ENCODE measurements at places on chromosomes 1 and 21. TPM values are rescaled to one million over a fixed set of nuclear protein-coding genes. Genes with fewer than 3 reads are reported as not detected.
A peak's percentile ranks its signal among the peaks of the same experiment; 100 is the strongest.

AJAP1 gene
- total RNA-seq = 0.09 TPM

GPR52 gene
- total RNA-seq = 2.9 TPM

LPAR3 gene
- 2.5 TPM for total RNA-seq

ERG gene
- 4.0 TPM for total RNA-seq

C1QA gene
- 30.1 TPM for total RNA-seq

NFYC gene
- 76.4 TPM for total RNA-seq

CHI3L2 gene
- 3.3 TPM for total RNA-seq

ZBTB40 gene
- total RNA-seq = 14.8 TPM

ATP6V1G3 gene
- total RNA-seq = not detected

WRAP73 gene
- 19.2 TPM for total RNA-seq

DNA sequence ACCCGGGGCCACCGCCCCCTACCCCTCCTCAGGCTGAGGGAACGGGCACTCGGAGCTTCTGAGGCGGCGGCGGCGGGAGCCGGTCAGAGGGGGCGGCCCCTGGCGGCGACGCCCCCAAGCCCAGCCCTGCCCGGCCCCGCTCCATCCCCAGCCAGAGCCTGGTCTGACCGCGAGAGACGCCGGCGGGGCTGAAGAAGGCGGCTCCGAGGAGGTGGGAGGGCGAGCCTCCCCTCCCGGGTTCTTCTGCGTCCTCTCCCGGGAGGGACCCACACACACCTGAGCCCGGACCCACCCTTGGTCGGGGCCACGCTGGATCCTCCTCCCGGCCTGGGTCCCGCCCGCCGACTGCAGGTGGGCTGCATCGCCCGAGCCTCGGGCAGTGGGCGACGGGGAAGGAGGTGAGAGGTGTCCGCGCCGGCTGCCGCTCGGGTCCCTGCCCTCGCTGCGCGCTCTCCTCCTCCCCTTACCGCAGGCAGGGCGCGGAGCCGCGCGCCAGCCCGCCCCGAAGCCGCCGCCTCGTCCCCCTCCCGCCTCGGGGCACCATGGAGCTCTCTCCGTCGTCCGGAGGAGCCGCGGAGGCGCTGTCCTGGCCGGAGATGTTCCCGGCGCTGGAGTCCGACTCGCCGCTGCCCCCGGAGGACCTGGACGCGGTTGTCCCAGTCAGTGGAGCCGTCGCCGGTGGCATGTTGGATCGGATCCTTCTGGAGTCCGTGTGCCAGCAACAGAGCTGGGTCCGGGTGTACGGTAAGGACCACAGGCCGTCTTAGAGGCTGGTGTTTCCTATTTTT lies at the start of gene RASAL2:
TSS of gene RASAL2 (plus strand) at position 154 of the 788 bp plus-strand sequence. CDS start at position 543, 389 bp downstream.
- DNase-seq = peak; percentile 66

- DNase-seq = no peak
Measured at GRCh38 chr1:48560577-48560976, 88.6 kb upstream of the SPATA6 start.

DNA sequence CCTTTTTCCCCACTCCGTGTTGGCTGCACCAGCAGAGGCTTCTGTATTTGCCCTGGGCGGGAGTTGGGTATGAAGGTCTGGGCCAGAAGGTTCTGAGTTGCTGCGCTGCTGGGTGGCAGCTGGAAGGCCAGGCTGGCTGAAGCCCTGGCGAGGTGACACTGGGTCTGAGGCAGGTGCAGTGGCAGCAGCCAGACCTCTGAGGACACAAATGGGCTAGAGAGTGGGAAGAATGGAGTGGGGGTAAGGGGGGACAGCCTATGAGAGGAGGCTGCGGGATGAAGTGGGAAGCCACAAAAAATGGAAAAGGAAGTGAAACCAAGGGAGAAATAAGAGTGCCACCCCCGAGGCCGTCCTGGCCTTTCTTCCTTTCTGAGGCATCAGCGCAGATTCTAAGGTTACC lies 53.2 kb downstream of the STX6 start:
- no peak for DNase-seq

- DNase-seq = no peak
Measured at GRCh38 chr21:24514081-24514733, 1093.1 kb downstream of the MRPL39 start.

DNA sequence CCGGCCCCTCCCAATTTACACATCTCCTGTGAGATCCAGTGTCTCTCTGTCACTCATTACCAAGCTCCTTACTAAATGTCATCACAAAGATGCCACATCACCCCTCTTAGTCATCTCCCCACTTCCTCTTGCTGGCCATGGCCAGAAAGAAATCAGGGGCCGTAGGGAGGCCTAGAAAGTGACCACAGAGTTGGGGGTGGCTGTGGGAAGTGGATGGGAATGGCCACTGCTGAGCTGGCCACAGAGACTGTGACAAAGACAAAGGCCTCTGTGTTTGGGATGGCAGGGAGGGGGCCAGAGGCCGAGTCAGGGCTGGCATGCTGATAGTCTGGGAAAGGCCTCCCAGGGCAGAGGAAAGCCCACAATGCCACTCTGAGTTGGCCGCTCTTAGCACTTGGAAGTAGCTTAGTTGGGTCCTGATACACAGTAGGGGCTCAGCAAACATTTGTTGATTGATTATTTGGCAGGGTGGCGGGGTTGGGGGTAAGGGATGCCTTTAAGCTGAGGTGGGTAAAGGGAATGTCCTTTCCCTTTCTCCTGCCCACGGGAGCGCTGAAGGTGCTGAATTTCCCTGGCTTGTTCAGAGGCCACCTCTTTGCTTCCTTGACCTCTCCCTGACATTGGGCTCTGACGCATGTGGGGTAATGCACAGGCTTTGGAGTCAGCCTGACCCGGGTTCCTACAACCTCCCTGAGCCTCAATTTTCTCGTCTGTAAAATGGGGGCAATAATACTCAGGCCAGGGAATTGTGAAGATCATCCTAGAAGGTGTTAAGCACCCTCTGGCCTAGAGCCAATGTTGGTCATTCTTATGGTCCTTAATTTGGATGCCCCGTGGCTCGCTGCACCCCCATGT lies 13.2 kb downstream of the NAV1 start:
- no peak for DNase-seq

GRCh38 chr1:14674030-14674429 lies 75.5 kb downstream of the KAZN start:
- DNase-seq = no peak

GRCh38 chr1:210908257-210908656 lies 225.7 kb downstream of the KCNH1 start:
- no peak for DNase-seq

GRCh38 chr21:40564318-40564717 lies 282.6 kb downstream of the DSCAM start:
- no peak for DNase-seq

DNA sequence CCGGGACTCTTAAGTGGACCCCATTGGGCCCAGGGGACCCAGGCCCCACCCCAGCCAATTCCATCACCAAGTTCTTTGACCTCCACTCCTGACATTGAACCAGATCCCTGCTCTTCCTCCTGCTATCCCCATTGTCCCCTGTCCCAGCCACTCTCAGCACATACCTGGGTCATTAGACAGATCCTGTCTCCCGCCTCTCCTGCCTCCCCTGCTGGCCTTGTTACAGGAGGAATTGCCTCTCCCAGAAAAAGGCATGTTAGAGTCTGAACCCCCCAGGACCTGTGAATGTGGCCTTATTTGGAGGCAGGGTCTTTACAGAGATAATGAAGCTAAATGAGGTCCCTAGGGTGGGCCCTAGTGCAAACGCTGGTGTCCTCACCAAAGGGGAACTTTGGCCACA lies 301.9 kb downstream of the NPHP4 start:
- DNase-seq = no peak

- DNase-seq = no peak
Measured at GRCh38 chr1:111446546-111446945, 2.5 kb downstream of the WDR77 start.

DNA sequence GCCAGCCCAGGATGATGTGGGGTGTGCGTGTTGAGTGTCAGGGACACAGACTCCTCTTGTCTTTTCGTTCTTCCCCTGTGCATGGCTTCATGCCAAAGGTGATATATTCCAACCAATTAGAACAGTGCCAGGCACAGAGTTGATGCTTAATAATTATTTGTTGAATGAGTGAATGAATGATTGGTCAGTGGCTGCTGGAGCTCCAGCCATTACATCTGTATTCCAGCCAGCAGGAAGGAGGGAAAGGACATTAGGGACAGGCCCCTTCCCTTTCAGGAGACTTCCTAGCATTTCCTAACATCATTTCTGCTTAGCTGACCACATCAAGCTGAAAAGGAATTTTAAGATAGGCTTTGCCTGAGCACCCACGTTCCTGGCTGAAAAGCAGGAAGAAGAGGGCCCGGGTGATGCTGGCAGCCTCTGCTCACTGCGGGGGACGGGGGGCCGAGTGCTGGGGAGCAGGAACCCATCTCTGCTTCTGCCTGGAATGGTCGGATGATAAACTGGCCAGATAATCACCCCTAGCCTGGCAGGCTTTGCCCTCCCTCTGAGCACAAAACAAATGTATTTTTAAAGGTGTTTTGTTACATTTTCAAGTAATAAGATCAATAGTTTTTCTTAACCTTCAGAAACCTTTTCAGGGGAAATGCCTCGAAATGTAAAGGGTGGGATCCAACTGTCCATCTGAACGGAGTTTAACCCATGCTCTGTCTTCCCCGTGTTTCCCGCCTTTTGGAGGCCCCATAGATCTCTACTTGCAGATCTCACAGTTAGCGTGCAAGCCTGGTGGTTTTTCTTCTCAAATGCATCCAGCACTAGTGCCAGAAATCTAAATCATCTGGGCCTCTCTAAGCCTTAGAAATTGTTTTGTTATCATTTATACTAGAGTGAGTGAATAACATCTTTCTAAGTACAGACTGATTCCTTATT lies 39.0 kb downstream of the SLC37A1 start:
- no peak for DNase-seq

DNA sequence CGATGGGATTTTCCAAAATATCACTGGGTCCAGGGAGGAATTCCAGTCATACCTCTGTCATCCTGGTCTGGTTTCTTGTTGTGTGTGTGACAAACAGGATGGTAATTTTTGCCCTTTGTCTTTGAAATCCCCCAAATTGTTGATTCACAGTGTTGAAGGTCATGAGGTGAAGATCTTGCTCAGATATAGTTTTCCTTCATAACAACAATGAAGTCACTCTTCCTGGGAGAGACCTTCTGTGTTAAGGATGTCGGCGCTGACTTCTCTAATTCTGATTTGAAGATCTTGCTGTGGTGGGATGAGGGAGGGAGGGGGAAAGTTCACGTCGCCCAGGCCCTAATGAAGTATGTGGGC lies 32.2 kb upstream of the MPZL1 start:
- DNase-seq = no peak

GRCh38 chr1:44236490-44237272 lies 23.4 kb downstream of the DMAP1 start:
- DNase-seq = peak; percentile 57

DNA sequence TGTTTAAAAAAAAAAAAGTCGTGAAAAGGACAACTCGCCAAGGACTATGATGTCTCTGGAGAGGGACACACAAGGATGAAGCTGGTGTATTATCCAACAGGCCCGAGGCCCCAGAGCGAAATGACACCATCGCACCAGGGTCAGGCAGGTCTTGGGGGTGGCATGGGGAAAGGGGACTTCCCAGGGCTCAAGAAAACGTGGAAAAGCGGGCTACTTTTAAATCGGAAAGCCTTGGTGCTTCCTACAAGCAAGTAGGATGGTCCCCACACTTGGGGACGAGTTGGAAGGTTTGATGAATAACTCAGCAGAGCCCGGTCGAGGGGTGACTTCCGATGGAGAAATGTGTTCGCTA lies 505 bp upstream of the GNPAT start:
- no peak for DNase-seq

GRCh38 chr1:22673486-22674409 lies 20.7 kb downstream of the C1QB start:
- DNase-seq = no peak

GRCh38 chr1:29931477-29932175 lies 695.3 kb downstream of the PTPRU start:
- DNase-seq = no peak

DNA sequence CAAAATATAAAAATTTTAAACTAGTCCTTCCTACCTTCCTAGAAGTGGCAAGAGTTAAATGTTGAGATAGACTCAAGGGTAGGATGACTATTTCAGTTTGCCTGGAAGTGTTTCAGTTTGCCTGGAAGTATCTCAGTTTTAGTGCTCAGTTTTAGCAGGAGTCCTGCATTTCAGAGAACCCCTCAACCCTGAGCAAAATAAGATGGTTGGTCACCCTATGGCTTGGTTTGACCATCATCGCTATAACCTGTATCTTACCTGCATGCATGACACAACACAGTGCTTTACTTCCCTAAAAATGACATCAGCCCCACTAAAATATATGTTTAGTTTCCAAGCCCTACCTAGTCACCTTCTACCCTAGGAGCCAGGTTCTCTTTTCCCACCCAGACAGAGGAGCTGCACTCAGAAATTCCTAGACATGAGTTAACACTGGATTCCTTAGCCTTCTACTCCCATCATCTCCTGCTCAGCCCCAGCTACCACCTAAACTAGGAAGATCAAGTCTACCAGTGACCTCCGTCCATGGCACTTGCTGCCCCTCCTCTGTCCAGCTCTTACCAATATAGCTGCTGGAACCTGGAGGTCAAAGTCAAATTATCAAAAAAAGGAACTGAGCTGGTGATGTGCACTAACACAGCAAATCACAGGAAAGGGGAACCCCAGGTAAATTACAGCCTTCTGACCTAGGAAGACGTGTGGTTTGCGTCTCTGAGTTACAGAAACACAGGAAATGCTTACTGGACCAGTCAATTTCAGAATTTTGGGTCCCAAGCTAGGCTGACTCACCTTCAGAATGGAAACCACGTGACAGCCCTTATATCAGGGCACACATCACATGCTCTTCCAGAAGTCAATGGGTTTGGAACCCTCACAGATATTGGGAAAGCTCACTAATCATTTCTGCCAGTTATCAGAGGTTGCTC lies 2.2 kb upstream of the G0S2 start:
- no peak for DNase-seq

DNA sequence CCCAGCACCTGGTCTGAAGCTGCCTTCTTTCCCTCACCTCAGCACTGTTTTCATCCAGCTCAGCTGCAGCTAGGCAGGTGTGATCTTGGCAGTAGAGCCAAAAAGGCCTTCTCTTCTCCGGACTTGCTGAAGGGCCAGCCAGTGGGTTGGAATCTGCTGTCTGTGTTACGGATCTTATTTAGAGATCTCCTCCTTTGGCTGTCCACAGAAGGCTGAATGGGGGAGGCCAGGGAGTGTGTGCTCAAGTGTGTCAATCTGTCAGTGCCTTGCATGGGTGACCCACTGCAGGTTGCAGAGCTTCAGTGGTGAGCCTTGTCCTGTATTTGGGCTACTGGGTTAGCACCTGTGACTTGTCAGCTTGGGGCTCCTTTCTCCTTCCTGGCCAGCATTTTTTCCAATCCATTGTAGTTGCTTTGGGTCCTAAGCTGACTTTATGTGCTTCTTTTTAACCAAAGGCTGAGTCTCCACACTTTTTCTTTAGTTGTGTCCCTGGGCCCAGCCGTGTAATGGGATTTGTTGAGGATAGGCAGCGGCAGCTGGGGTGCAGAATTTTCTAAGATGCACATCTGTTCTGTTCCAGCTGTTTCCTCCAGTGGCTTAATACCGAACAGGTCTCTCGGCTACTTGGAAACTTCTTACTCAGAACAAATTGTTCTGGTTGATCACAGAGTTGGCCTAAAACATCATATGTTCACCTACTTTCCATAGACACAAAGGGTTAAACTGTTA lies 126.8 kb downstream of the PEX14 start:
- no peak for DNase-seq

GRCh38 chr1:243349128-243349527 lies 93.3 kb downstream of the SDCCAG8 start:
- no peak for DNase-seq
